Psoas muscle (tissue), 8 donors: ENCODE measurements at places on chromosomes 6 and 20.
A peak's percentile ranks its signal among the peaks of the same experiment; 100 is the strongest.

DNA sequence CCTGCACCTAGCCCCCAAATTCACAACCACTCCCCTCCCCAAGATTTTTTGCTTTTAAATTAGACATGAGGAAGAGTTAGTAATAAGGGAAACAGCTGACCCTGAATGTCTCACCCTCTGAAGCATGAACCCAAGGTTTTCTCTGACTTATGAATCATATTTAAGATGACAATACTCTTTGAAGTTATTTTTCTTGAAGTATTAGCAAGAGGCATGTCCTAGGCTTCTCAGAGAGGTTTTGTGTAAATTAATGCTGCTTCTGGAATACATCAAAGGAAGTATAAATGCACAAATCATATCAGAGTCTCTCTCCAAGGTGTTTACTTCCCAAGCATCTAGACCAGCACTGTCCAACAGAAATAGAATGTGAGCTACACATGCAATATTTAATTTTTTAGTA is 408.1 kb upstream of the MARCKS start:
- no peak for DNase-seq

GRCh38 chr6:157172231-157172701 is 151.1 kb downstream of the TMEM242 start:
- no peak for DNase-seq

- no peak for DNase-seq
These were observed 25.3 kb upstream of the MTHFD1L start for GRCh38 chr6:150840185-150840584.

DNA sequence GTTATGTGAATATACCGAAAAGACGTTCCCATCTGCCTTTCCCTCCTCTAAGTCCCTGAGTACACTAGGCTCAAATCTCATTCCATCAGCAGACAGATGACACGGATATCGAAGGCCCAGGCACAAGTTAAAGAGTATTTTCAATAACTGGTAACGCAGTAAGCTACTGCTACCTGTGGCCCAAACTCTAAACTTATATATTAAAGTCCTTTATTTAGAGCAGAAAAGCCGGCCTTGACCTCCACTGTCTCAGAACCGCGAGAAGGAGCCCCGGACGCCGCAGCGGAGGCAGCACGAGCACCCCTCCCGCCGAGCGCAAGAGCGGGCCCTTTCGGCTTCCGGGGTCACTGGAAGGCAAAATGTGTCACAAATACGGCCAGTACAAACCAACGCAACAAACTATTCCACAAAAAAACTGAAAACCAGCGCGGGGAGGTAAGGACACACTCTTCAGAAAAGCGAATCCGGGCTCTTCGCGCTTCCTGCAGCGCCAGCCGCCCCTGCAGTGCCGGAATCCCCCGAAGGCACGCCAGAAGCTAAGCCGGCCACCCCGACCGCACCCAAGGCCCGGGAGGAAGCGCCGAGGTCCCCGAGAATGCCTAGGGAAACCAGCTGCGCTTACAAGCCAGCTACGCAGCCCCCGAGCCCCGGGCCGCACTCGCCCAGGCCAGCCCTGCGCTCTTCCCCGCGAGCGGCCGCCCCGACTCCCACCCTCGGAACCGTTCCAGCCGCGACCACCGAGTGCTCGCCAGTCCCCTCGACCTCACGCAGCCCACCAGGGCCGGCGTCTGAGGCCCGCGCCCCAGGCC is 681 bp downstream of the DIDO1 start:
- peak; percentile 41 for DNase-seq

DNA sequence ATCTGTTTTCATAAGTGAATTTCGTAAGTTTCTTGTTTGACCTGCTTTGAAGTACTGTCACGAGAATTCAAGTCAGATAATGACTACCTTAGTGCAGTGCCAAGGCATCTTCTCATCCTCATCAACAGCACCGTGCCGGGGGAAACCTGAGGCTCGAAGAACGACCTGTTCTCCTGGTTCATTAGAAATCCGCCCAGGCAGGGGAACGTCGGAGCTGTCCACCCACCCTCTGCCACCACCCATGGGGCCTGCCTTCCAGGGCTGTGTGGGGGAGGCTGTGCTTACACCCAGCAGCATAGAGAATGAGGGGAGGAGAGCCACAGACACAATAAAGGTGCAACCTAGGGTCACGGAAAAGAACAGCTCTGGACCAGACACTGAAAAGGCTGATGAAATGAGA is 101.6 kb downstream of the RAMACL start:
- peak; percentile 1 for DNase-seq
